Stimulated activated CD4-positive, alpha-beta T cell treated with anti-CD3 and anti-CD28 coated beads, Interleukin-4, amount 100 ng/mL, for 1 hour (primary cell): ENCODE measurements at places on chromosomes 11 and 22.
A peak's percentile ranks its signal among the peaks of the same experiment; 100 is the strongest.

GRCh38 chr11:35343033-35343598 is 76.2 kb downstream of the SLC1A2 start:
- peak; percentile 4 for DNase-seq

- peak; percentile 66 for DNase-seq
These were observed 22.4 kb upstream of the MYH9 start for GRCh38 chr22:36409911-36410756.

DNA sequence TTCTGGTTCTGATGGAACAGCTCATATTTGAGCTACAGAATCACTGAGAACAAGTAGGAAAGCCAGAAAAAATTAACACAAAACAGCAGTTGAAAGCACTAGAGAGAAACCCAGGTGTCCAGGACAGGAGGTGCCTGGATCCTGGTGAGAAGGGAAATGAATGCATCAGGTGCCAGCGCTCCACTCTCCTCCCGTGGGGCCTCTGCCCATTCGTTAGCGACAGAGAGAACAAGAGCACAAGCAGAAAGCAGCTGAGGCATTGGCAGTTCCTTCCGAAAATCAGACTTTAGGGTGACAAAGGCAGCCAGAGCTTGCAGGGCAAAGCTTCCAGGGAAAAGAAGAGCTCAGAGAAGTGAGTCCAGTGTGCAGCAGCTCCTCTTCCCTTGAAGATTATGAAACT is 20.0 kb upstream of the KRTAP5-7 start:
- no peak for DNase-seq

GRCh38 chr11:122745111-122745510 is 89.6 kb downstream of the UBASH3B start:
- no peak for DNase-seq

- no peak for DNase-seq
These were observed 1.1 kb upstream of the KRTAP5-7 start for GRCh38 chr11:71525938-71526495.

- peak; percentile 31 for DNase-seq
These were observed at the start of gene PRSS23 for GRCh38 chr11:86800076-86800959. Gene PRSS23, plus strand, starts transcription at chr11:86800542. Its CDS starts 7,102 bp downstream, at chr11:86807644.

GRCh38 chr11:62489204-62489603 is 57.4 kb downstream of the AHNAK start:
- no peak for DNase-seq
